ENCODE measurements at places on chromosomes 2 and 18.
A peak's percentile ranks its signal among the peaks of the same experiment; 100 is the strongest.

DNA sequence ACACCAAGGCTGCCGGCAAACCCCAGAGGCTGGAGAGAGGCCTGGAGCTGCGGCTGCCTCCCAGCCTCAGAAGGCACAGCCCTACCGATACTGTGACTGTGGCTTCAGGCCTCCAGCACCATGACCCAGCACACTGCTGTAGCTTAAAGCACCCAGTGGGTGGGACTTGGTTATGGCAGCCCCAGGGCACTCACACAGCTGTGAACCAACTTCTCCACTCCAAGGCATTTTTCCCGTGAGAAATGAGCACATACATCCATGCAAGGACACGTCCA, 199.5 kb downstream of the NDUFA10 start:
- no peak for DNase-seq

- DNase-seq = no peak
Observed at GRCh38 chr2:29367986-29368658, 252.9 kb downstream of the CLIP4 start.

DNA sequence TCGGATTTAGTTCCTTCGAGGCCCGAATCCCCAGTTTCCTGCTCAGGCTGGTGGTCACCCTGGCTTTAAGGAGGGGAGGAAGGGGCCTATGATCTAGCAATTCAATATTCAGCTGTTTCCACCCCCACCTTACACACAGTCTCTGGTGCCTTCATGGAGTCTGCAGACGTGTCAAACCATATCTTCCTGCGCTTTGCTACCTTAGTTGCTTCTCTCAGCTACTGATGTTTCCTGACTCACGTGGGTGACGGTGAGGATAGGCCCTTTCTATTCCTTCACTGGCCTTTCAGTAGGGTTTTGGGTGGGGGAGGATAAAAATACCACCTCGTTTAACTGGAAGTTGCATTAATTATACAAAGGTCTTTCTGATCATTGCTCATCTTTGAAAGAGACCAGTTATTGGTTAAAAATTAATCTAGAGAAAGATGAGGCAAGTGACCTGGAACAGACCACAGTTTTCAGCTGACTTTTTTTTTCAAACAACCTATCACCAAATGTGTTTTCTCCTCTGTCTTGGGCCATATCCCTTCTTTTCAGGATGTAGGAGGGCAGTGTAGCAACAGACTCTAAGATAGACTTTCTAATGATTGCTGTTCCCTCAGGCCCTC, 49.7 kb downstream of the SH2D6 start:
- no peak for DNase-seq

DNA sequence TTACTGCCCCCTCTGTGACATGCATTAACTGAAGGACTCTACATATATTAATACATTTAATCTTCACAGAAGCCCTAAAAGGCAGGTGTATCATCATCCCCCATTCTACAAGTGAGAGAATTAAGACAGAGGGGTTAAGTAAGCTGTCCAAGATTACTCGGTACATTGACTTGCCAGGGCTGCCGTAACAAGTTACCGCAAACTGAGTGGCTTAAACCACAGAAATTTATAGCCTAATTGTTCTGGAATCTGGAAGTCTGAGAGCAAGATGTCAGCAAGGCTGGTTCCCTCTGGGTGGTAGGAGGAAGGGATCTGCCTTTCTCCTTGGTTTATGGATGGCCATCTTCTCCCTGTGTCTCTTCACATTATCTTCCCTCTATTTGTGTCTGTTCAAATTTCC, 605.5 kb downstream of the EPHA4 start:
- no peak for DNase-seq

DNA sequence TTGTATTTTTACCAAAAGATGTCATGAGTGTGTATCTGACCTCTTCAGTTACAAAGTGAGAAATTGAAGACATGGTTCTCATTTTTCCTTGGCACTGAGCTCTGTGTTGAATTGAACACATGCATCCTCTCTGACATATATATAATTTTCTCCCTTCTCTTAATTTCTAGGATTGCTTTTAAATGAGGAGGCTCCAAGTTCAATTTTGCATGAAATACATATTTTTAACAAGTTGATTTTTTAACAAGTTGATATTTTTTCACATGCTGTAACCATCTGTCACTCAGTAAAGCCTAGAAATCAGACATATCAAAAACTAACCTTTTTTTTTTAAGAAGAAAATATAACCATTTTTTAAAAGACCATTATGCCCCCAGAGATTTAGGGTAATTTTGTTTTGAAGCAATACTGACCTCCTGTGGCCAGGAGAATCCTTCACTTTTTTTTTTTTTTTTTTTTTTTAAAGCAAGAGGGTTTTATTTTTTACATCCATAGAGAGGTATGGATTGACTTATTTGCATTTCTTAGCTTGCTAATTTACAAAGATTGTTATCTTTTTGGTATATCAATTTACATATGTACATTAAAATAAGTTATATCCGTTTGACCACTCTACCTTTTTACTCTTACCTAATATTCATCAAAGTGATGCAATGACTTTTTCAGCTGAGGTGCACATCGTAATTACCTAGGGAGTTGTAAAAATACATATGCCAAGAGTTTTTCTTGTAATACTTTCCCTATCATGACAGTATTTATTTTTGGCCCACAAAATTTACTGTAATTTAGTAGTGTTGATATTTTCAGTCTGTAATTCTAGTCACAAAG, 161.8 kb downstream of the SOCS6 start:
- no peak for DNase-seq

DNA sequence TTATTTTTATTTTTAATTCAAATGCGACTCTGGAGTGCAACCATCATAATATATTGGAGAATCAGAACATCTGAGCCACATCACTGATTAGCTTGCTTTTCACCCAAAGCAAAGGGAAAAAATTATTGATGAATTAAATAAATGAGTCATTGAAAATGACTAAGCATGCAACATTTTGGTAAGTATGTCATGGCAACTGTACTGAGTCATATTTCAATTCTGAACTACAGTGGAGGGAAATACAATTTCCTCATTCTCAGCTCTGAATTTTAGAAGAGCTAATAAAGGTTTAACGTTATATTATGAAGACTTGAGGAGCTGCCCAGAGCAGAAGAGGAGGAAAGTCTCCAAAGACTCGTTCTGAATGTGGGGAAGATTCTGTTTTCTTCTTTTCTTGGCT, 89.6 kb upstream of the CCDC68 start:
- no peak for DNase-seq

- peak; percentile 43 for DNase-seq
Observed at GRCh38 chr2:218063486-218063885, 5.6 kb upstream of the RUFY4 start.

DNA sequence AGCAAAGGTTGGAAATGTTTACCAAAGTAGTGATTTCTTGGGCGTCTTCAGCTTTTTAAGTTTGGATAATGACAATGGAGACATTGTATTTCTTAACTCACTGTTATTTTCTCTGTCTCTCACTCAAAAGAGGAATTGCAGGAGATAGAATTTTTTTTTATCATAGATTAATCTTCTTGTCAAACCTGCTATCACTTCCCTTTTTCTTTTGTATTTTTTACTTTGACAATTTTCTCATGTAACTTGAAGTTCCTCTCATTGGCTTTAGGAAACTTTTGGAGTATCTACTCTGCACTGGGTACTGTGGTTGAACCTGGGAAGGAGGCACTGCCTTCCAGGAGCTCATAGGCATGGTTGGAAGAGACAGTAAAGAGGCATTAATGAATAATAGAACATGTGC, 489.1 kb downstream of the CNTNAP5 start:
- no peak for DNase-seq

GRCh38 chr2:6793371-6793770, 72.3 kb downstream of the CMPK2 start:
- no peak for DNase-seq

DNA sequence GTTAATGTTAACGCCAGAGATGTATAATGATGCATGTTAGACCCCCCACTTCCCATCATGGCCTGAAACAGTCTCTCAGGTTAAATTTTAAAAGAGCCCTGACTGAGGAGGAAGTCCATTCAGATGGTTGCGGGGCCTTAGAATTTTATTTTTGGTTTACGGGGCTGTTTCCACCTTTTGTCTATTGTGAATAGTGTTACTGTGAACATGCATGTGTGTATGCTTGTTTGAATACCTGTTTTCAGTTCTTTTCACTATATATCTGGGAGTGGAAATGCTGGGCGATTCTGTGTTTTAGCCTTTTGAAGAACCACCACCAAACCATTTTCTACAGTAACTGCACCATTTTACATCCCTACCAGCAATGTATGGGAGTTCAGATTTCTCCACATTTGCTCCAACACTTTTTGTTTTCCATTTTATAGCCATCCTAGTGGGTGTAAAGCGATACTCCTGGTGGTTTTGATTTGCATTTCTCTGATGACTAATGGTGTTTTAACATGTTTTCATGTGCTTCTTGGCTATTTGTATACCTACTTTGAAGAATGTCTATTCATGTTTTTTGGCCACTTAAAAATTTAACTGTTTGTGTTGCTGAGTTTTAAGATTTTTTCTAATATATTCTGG, 133.0 kb downstream of the MYO3B start:
- DNase-seq = no peak

DNA sequence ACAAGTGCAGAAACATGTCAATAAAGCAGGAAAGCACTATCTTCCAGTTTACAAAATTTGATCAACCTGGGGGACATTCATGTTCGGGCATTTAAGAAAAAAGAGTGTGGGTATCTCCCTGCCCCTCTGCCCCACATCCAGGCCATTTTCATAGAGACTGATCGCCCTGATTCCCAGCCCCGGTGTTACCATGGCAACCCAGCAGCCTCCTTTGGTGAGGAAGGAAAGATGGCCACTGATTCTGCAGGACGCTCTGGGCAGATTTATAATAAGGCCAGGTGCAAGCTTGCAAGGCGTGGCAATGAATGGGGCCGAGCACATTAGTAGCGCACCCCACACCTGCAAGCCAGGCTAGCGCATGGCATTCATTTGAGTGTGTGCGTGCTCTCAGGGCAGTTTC, 36.7 kb upstream of the ARL4C start:
- no peak for DNase-seq

DNA sequence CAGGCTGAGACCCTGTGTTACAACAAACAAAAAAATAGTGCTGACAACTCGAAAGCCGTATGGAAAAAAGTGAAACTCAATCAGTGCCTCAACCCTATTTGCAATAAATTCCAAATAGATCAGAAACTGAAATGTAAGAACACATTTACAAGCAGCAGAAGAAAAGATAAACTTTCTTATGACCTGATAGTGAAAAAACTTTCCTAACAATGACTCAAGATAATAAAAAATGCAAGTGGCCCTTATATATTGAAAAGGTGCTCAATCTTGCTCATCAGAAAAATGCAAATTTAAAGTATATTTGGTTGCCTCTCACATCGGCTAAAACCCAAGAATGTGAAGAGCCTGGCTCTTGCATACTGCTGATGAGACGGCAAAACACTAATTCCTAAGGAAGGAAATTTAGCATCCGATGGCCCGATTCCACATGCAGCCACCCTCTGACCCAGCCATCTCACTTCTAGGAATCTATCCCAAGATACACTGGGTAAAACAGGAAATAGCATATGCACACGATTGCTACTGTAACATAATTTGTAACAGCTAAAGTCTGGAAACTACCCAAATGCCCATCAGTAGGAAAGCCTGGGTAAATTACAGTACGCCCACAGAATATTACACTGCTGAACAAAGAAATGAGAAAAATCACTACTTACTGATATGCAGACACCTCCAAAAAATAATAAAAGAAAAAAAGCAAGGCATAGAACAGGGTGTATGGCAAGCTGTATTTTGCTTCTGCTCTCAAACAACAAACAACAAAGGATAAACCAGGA, 56.8 kb downstream of the HDLBP start:
- DNase-seq = no peak

DNA sequence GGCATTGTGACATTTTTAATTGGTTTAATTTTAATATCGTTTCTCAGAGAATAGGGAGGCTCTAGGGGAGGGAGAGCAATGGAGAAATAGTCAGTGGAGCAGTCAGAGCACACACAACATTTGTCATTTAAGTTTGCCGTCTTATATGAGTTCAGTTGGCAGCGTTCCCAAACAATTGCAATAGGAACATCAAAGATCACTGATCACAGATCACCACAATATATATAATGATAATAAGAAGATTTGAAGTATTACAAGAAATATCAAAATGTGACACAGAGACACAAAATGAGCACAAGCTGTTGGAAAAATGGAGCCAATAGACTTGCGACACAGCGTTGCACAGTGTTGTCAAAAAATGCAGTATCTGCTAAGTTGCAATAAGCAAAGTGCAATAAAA, 303.7 kb downstream of the CDH19 start:
- no peak for DNase-seq

GRCh38 chr2:17557596-17557995, 17.1 kb downstream of the VSNL1 start:
- DNase-seq = no peak

- DNase-seq = no peak
Observed at GRCh38 chr18:4198956-4199355, 256.2 kb downstream of the DLGAP1 start.

GRCh38 chr2:17540813-17541530, 476 bp downstream of the VSNL1 start:
- DNase-seq = no peak

DNA sequence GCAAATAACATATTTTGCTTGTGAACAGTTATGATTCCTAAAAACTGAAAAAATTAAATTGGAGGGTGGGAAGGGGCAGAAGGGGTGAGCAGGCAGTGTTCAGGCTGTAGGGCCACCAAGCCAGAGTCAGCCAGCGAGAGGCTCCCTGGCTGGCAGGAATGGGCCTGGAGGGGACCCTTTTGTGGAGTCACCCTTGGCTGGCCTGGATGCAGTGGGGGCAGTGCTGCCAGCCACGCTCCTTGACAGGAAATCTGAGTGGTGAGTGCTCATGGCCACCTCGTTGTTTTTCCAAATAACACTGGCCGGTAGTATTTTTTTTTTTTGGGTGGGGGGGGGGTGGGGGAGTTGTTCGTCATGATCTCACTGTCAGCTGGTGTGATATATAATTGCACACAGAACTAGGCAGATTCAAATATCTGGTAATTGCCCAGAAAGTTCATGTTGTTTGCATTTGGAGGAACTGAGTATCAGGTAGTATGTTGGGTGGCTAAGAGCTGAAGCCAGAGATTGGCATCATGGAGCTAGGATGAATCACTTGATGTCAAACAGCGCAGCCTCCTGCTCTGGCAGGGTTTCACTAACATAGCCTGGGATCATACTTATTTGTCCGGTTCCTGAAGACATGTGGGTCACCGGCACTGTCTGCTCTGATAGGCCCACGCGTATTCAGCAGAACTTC, 160.0 kb downstream of the PTGR3 start:
- no peak for DNase-seq

DNA sequence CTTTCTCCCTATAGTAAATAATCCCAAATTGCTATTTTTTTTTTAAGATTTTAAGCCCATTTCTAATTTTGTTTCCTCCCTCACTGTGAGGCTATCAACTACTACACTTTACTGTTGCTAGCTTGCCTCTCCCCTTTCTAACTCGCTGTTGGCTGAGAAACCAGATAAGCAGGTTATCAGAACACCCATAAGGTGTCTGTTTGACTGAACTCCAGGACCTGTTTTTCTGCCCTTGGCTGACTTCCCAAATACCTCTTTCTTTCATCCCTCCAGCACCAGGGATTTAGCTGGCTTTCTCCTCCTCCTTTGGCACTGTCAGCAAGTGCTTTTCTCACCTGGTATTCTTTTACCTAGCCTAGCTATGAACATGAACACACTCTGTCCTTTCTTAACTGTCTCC, 11.1 kb downstream of the TRAK2 start:
- DNase-seq = no peak

GRCh38 chr18:78731016-78731397, 248.6 kb upstream of the SALL3 start:
- DNase-seq = no peak

GRCh38 chr2:95179451-95179850, 13.8 kb downstream of the ZNF2 start:
- no peak for DNase-seq

GRCh38 chr2:177265824-177266817, 1.6 kb upstream of the NFE2L2 start:
- no peak for DNase-seq

- DNase-seq = no peak
Observed at GRCh38 chr2:24050041-24050979, 769 bp downstream of the FKBP1B start.

Measured in stimulated activated naive B cell treated with anti-CD40 and anti-IgM and Interleukin-4, amounts not matched to agents 10 μg/mL and 1 μg/mL and 100 μg/mL, for 72 hours (primary cell).